ENCODE measurements at places on chromosomes 3 and 15.

GRCh38 chr3:63429905-63430304, 151.8 kb downstream of the SYNPR start:
- no peak for DNase-seq

DNA sequence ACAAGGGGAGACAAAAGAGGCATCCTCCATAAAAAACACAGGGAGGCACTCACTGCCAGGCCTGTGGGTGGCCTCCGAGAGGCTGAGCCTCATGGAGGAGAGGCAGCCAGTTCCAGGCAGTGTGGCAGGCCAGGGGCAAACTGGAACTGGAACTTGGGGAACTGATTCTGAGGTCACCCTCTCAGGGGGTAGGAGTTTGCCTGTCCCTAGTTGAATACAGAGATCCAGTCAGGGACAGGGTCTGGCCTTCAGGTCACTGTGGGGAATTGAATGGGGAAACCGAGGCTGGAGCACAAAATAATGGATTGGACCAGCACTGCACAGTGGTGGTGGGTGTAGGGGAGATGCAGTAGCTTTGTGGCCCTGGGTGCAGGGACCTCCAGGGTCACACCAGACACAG, 58.7 kb downstream of the TPRA1 start:
- DNase-seq = no peak

- DNase-seq = peak; percentile 2
Observed at GRCh38 chr15:38354315-38354929, 99.5 kb upstream of the FAM98B start.

DNA sequence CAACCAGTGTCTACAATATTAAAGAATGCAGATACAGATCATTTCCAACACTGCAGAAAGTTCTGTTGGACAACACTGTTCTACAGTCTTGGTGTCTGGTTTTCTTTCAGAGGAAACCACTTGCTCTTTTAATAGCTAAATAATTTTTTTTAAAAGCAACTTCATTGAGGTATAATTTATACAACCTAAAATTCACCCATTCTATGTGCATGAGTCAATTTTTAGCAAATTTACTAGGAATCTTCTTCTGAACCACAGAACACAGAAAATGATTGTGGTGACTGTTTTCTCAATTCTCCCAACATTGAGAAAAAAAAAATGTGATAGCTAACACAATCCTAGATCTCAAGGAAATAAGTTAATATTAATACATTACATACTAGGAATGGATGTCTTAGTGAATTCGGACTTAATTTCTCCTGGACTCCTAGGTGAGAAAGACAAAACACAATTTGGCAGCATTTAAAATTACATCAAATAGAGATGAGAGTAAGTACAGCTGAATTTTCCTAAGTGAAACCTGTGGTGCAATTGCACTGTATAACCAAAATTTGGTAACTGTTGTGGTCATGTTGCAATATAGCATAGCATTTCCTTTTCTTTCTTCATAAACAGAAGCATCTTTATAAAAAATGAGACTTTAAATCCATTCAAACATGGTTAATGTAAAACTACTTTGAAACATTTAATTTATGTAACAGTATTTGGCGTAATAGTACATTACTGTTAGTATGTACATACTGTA, 15.3 kb upstream of the PLCL2 start:
- no peak for DNase-seq

- no peak for DNase-seq
Observed at GRCh38 chr15:51672155-51672687, 9.1 kb upstream of the SCG3 start.

DNA sequence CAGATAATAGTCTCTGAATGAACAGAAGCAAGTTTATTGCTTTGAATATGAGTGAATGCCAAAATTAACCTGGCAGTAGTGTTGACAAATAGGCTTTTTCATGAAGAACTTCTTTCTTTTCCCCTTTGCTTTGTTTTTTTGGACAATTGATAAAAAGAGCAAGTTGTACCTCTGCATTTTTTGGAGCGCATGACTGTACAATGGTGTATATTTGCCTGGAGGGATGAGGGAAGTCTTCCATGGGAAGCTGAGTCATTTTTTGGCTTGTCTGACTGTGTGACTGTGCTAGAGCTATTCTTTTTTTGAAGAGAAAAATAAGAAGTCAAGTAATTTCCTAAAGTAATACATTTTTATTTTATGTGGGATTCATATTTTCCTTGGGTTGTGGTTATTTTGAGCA, 186.9 kb downstream of the KLHL25 start:
- no peak for DNase-seq
